Activated T-helper 17 cell treated with anti-CD3 and anti-CD28 coated beads, Interleukin-2, amount 50 U/mL, for 72 hours (primary cell): ENCODE measurements at places on chromosomes 12 and 14. TPM values are rescaled to one million over a fixed set of nuclear protein-coding genes. Genes with fewer than 3 reads are reported as not detected.

TSPAN8 gene
- total RNA-seq, result not detected

RERG gene
- total RNA-seq, result not detected

SUDS3 gene
- 30.8 TPM for total RNA-seq

NANOG gene
- not detected for total RNA-seq

BEST3 gene
- not detected for total RNA-seq

STAT6 gene
- 332 TPM for total RNA-seq

GRCh38 chr12:129862561-129863175 lies 41.2 kb downstream of the TMEM132D start:
- ATAC-seq, result no peak

DNA sequence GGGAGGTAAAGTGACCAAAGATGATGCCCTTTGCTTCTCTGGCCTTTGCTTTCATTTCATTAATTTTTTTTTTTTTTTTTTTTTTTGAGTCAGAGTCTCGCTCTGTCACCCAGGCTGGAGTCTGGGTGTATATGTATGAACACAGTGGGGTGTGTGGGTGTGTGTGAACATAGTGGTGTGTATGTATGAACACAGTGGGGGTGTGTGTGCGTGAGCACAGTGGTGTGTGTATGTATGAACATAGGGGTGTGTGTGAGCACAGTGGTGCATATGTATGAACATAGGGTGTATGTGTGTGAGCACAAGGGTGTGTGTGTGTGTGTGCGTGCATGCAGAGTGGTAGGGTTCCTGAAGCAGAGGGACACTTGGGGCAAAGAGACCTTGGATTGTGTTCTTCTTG lies 9.6 kb downstream of the KLC1 start:
- peak; percentile 67 for ATAC-seq
